Stimulated activated CD4-positive, alpha-beta T cell treated with anti-CD3 and anti-CD28 coated beads, Interleukin-1b, Interleukin-23, amount 100 ng/mL, for 1 hour (primary cell): ENCODE measurements at places on chromosomes 1 and 21.

GRCh38 chr1:89051955-89052312 is 13.1 kb downstream of the GBP1 start:
- no peak for DNase-seq

GRCh38 chr1:27348861-27349783 is 7.3 kb downstream of the SYTL1 start:
- DNase-seq = no peak

- no peak for DNase-seq
These were observed 119.6 kb upstream of the ERRFI1 start for GRCh38 chr1:8145545-8146202.

DNA sequence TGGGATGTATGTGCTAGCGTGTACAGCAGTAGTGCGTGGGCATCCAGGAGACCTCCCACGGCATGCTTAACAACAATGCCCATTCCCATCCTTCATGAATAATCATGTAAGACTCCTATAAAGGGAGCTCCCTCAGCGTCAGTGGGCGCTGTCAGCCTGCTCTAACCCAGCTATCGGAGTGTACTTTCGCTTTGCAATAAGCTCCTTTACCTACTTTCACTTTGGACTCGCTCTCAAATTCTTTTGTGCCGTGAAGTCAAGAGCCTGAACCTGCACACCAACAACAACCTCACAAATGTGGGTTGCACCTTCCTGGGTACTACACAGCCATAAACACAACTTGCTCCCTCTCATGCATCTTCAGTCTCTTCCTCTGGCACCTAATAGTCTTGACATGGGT is 114.8 kb upstream of the PAXBP1 start:
- no peak for DNase-seq

GRCh38 chr1:89339039-89339438 is 24.8 kb upstream of the GBP6 start:
- no peak for DNase-seq

GRCh38 chr1:230842801-230843200 is 25.5 kb downstream of the C1orf198 start:
- no peak for DNase-seq
